Activated gamma-delta T cell treated with anti-CD3 and anti-CD28 coated beads, Interleukin-2, amount 50 U/mL, for 16 hours (primary cell): ENCODE measurements at places on chromosomes 11 and 22.

DNA sequence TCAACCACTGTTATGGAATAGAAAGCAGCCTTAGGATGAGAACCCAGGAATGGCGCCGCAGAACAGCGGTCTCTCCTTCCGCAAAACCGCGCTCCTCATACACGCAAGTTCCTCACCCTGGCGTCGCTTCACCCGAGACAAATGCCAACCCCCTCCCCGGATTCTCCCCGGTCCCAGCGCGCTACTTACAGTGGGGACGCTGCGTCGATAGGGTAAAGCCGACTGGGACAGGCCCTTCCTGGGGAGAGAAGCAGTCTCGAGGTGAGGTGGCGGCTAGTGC lies 287 bp downstream of the RPS13 start:
- no peak for DNase-seq

DNA sequence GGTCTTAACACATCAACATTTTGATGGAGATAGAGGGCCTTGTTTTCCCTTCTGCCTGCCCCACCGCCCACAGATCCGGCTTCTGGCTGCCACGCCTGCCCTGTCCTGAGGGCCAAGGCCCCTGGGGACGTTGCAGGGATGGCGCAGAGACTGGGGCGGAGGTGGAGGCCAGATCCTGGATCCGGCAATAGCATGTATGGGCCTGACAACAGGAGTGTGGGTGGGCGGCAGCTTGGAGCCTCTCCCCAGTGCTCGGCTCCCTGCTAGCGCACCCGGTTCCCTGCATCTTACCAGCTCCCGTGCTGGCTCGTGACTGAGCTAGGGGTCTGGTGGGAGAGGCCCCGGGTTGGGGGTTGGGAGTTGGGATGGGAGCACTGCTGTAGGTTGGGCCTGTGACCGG lies 95.6 kb downstream of the ZBTB16 start:
- no peak for DNase-seq

DNA sequence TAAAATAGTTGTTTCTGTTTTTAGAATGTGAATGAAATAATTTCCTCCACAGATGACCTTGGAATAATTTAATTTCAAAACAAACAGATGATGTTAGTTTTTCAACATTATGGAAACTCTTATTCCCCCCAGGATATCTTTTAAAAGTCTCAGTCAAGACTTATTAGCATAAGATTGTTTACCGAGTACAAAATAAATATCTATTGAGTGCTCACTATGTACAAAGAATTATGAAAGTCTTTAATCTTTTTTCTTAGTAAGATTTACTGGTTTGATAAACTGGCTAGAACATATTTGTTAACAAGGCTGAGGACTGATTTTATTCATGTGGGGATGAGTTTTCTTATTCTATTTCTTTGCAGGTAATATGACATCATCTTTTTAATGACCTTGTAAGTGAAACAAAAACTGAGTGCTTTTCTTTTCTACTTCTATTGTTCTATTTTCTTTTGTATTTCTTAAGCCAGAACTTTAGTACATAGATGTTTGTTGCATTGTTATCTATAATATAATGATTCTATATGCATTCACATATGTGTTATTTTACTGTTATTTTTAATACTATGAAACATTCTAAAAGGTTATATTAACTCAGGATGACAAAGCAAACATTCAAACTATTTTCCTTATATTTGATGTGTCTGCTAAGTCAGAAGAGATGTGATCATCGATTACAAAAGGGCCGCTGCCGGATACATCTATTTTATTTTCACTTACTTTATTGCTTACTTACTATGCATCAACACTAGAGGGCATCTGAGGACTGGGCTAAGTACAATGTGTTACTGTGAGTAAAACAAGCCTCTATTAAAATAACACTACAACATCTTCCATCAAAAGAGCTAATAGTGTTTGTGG lies 111.0 kb upstream of the ARHGAP42 start:
- DNase-seq = no peak

DNA sequence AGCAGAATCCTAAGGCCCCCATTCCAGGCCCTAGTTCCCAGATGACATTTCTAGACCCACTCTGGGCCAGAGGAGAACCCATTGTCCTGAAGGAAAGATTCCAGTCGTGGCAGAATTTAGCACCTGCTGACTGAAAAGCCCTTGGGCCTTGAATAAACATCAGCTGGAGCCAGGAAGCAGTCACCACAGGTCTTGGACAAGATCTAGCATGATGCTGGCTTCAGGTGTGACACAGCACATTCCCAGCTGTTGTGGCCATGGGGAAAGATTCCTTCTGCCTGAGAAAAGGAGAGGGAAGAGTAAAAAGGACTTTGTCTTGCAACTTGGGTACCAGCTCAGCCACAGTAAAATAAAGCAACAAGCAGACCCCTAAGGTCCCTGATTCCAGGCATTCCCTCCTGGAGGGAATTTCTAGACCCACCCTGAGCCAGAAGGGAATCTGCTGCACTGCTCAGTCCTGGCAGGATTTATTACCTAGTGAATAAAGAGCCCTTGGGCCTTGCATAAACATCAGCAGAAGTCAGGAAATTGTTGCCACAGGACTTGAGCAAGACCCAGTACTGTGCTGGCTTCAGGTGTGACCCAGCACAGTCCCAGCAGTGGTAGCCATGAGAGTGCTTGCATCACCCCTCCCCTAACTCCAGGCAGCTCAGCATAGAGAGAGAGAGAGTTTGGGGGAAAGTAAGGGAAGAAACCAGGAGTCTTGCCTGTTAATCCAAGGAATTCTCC lies 42.5 kb upstream of the PAMR1 start:
- no peak for DNase-seq

GRCh38 chr11:8719211-8719649 lies 36.6 kb downstream of the RPL27A start:
- no peak for DNase-seq

GRCh38 chr11:132942611-132943356 lies 589.5 kb downstream of the OPCML start:
- no peak for DNase-seq

- no peak for DNase-seq
Measured at GRCh38 chr11:71356904-71357303, 91.3 kb downstream of the DHCR7 start.

DNA sequence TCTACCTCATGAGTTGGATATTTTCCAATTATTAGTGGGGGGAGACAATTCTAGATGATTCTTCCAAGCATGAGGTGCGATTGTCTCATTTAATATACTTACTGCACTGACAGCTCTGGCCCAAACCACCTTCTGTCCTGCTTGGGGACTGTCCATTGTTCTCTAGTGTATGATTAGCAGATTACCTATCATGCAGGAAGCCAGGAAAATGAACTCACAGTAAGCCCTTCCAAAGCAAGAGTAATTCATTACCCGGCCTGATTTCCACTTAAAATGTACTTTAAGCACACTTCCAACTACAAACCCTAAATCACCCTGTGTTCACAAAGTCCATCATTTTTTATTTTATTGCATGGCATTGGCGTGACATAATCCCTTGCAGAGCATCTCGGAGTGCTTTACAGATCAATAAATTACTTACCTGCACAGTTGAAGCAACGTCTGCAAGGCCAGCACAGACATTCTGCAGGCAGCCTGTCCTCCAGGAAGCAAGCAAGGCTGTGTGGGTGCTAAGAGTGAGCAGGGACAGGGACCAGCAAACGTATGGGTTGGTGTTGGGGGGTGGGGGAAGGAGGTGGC lies 838.2 kb downstream of the NTM start:
- no peak for DNase-seq

GRCh38 chr11:14519597-14519916 lies 629 bp downstream of the PSMA1 start:
- no peak for DNase-seq

DNA sequence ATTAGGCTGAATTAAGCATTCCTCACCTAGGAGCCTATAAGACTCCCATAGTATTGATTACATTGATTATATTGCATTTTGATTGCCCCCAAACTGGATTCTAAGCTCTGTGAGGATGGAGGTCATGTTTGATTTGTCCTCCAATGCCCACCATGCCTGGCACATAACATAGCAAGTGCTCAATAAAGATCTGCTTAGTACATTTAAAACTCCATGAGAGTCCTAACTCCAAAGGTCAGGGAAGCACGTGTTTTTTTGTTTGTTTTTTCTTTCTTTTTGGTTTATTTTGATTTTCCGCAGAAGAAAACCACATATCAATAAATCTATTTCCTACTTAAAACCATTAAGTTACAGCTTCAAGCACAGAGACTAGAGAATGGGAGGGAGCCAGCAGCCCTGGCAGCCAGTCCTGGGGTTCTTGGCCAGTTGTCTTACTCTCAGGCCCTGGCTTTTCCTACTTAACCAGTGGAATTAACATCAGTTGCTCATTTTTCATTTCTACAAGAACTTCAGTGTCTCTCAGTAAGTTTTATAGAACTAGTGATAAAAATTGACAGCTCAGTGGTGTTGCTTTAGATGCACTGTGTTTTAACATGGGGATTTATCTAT lies 429.9 kb upstream of the CCDC90B start:
- no peak for DNase-seq

GRCh38 chr11:75945446-75945845 lies 130.4 kb downstream of the UVRAG start:
- DNase-seq = no peak

DNA sequence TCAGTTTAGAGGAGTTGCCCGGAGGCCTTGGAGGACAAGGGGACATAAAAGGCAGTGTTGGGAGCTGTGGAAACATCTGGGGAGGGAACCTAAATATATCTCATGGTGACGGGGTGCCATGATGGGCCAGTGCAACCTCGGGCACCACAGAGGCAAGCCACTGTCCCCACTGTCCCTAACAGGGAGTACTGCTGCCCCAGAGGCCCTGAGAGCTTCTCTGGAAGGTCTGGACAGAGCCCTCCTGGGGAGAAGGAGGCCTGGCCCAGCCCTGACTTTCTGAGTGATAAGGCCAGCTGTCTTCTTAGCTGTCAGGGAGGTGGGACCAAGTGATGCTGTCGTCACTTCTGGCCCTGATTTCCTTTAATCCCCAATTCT lies 5.5 kb upstream of the P2RY6 start:
- DNase-seq = no peak

GRCh38 chr11:116540645-116541304 lies 232.0 kb downstream of the BUD13 start:
- DNase-seq = no peak

DNA sequence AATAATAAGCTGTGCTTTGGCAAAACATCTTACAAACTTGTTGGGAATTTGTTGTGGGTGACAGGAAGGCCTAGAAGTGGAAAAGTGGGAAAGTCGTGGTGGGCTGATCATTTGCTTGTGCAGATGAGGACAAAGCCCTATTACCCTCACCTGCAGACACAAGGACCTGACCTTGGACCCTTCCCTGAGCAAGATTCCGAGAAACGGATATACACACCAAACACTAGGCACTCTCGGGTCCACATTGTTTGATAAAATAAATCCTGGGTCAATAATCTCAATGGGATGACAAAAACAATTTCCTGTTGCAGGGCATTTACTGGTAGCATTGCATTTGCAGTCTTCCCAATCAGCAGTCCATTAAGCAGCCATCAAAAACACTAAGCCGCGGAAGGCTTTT lies 89.7 kb downstream of the GAB2 start:
- DNase-seq = no peak

DNA sequence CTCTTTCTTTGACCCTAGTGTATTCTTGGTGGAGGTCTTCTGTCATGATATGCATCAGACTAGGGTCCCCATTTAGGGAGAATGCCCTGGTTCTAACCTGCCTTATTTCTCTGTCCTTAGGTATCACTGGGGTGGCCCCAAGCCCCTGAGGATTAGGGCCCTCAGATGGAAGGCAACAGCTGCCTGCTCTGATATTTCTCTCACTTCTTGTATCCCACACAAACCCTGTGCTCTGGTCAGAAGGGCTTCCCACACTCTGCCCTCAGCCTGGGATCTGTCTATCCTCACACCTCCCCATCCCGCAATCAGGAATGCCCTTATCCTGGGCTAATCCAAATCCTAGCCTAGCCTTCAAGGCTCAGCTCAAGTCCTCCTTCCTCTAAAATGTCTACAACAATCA lies 75.5 kb downstream of the KCNC1 start:
- no peak for DNase-seq

GRCh38 chr11:114132944-114133394 lies 73.5 kb downstream of the ZBTB16 start:
- no peak for DNase-seq

- DNase-seq = no peak
Measured at GRCh38 chr11:126279191-126279590, 3.7 kb upstream of the TIRAP start.

- no peak for DNase-seq
Measured at GRCh38 chr11:78753297-78753696, 178.6 kb upstream of the NARS2 start.

DNA sequence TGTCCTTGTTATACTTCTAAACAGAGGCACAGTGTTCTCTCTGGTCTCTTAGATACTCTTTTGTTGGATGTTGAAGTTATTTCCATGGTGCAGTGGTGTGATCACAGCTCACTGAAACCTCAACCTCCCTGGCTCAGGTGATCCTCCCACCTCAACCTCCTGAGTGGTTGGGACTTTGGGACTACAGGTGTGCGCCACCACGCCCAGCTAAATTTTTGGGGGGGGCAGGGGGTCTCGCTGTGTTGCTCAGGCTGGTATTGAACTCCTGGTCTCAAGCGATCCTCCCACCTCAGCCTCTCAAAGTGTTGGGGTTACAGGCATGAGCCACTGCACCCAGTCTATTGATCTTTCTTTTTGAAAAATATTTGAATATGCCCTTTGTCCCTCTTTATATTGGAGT lies 14.9 kb downstream of the ZNF74 start:
- no peak for DNase-seq

DNA sequence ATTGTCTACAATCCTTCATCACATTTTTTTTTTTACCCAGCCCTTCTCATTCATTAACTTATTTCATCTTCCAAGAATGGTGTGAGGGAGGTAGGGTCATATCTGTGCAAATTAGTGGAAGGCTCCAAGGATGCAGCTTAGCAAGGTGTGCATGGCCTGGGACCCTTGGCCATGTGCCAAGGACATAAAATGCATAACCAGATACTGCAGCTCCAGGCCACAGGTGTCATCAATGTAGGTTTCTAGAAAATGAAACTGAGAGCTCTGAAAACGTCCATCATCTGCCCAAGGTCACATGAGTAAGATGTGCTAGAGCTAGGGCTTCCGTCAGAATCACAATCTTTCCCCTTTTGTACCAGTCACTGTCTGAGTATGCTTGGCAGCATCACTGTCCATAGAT lies 29.8 kb downstream of the ANKK1 start:
- no peak for DNase-seq

DNA sequence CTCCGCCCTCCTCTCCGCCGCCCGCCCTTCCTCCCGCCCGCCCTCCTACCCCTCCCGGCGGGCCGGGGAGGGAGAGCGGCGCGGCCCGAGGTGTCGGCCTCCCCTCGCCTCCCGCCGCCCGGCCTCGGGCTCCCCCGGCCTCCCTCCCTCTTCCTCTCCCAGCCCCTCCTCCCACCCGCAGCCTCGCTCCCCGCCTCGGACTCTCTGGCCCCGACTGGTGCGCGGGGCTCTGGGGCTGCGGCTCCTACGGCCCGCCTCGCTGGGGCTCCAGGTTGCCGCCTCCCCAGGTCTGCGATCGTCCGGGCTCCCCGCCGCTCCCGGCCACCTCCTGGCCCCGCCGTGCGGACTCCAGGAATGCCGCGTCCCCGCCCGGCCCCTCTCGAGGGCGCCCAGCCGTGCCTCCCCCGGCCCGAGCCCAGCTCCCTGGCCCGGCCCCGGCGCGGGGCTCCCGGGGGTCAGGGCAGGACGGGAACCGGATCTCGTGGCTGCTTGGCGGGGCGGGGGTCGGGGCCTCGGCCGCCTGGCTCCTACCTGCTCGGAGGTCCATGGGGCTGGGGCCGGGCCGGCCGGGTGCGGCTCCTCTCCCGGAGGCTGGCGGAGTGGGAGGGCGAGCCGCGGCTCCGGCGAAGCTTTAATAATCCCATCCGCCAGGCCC lies at the start of gene CLCF1:
CLCF1 (minus strand) TSS at position 606 of the 655 bp plus-strand sequence; CDS start at position 547, 59 bp downstream.
- no peak for DNase-seq

GRCh38 chr11:61142424-61142823 lies 18.8 kb downstream of the VPS37C start:
- DNase-seq = no peak
